Muscle of leg (tissue), 16 donors: ENCODE measurements at places on chromosomes 6 and 20. TPM values are rescaled to one million over a fixed set of nuclear protein-coding genes. Genes with fewer than 3 reads are reported as not detected.

Gene HINT3
- polyA plus RNA-seq: 26.9 TPM

Gene MYBL2
- 22.4 TPM for polyA plus RNA-seq

Gene HLA-DQB1
- polyA plus RNA-seq: 4.8 TPM

Gene MYCT1
- polyA plus RNA-seq: 18.9 TPM

Gene SENP6
- 65.1 TPM for polyA plus RNA-seq

Gene PPP2R5D
- polyA plus RNA-seq: 54.8 TPM

- DNase-seq: peak; percentile 12
These were observed 59.3 kb downstream of the KIF6 start for GRCh38 chr6:39665861-39666260.

- no peak for DNase-seq
These were observed 35.7 kb upstream of the VEGFA start for GRCh38 chr6:43734294-43734665.

DNA sequence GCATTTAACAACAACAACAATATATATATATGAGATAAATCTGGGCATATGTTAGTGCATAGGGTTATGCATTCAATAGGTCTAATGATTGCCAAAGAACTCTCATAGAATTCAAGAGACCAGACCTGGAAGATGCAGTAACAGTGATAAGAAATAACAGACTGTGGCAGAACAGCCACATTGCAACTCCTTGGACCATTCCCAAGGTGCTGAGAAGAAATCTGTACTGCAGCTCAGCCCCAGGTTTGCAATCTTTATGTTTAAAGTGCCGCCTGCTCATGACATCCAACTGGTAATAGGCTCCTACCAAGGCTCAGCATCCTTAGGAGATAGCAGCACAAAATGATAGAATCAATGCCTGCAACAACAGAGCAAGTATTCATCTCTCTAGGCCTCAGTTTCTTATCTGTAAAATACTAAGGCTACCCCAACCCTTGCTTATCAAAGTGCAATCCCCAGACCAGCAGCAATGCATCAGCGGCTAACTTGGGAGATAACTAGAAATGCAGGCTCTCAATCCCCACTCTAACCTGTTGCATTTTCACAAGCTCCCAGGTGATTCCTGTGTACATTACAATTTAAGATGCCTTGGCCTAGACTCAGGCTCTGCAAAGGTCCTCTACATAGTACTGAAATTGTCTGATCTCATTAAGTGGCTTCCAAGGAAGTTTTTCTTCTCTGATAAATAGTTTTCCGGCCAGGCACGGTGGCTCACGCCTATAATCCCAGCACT lies 30.6 kb upstream of the PIM1 start:
- DNase-seq: no peak

DNA sequence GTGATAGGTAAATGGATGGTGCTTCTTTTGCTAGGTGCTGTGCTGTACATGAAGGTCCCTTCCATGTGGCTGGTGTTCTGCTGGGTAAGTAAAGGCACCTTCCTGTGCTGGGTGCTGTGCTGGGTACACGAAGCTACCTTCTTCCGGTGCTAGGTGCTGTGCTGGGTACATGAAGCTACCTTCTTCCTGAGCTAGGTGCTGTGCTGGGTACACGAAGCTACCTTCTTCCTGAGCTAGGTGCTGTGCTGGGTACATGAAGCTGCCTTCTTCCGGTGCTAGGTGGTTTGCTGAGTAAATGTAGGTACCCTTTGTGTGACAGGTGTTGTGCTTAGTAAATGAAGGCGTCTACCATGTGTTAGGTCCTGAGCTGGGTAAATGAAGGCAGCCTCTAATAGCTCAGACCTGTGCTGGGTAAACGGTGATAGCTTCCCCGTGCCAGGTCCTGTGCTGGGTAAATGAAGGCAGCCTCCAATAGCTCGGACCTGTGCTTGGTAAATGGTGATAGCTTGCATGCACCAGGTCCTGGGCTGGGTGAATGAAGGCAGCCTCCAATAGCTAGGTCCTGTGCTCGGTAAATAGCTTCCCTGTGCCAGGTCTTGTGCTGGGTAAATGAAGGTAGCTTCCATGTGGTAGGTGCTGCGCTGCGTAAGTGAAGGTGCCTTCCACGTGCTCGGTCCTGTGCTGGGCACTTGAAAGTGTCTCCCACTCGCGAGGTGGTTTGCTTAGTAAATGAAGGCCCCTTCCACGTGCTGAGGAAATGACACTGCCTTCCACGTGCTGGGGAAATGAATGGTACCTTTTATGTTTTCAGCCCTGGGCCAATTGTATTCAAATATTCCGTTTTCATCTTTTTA lies 115.5 kb downstream of the ERMARD start:
- DNase-seq: no peak

GRCh38 chr6:162385980-162386379 lies 341.6 kb downstream of the PRKN start:
- peak; percentile 83 for DNase-seq

GRCh38 chr20:46128310-46129151 lies 10.4 kb downstream of the CD40 start:
- DNase-seq: peak; percentile 30

- no peak for DNase-seq
These were observed 4.3 kb downstream of the AK9 start for GRCh38 chr6:109686566-109687265.

- DNase-seq: peak; percentile 32
These were observed 5.7 kb downstream of the MAFB start for GRCh38 chr20:40683221-40683893.

GRCh38 chr20:57429580-57430200 lies 38.5 kb downstream of the RBM38 start:
- DNase-seq: no peak

DNA sequence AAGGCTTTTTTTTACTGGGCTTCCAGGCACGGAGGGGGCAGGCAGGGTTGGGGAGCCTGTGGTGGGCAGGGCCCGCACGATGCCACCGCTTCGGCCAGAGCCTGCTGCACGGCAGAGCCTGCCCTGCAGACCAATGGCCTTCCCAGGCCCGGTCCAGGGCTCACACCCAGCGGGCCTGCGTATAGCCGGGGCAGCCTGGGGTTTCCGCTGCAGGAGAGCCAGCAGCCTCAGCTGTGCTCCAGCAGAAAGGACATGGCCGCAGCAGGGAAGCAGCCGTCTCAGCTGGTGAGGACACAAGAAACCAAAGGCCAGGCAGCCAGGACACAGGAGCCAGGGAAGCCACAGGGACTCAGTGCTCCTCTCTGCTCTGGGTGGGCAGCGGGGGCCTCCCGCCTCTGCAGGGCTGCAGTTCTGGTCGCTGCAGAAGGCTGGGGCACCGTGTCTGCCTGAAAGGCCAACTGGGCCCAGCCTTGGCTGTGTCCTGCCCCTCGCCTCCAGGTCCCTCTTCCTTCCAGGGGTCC lies 90.6 kb downstream of the TTLL2 start:
- no peak for DNase-seq

DNA sequence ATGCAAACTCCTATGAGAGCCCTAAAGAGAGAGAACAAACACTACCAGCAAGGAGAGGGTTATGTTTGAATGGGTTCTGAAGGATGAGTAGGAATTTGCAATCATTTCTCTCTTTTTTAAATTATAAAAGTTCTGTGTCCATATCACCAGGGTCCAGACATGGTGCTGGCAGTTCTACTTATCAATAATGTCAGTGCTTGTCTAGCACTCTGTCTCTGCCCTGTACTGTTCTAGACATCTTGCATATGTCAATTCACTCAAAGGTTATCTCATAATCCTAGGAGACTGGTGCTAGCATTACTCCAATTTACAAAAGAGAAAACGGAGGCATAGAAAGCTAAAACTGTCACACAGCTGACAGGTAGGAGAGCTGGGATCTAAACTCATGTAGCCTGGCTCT lies 101.3 kb downstream of the VEGFA start:
- no peak for DNase-seq

- no peak for DNase-seq
These were observed 34.9 kb upstream of the MAN1A1 start for GRCh38 chr6:119384444-119384843.

DNA sequence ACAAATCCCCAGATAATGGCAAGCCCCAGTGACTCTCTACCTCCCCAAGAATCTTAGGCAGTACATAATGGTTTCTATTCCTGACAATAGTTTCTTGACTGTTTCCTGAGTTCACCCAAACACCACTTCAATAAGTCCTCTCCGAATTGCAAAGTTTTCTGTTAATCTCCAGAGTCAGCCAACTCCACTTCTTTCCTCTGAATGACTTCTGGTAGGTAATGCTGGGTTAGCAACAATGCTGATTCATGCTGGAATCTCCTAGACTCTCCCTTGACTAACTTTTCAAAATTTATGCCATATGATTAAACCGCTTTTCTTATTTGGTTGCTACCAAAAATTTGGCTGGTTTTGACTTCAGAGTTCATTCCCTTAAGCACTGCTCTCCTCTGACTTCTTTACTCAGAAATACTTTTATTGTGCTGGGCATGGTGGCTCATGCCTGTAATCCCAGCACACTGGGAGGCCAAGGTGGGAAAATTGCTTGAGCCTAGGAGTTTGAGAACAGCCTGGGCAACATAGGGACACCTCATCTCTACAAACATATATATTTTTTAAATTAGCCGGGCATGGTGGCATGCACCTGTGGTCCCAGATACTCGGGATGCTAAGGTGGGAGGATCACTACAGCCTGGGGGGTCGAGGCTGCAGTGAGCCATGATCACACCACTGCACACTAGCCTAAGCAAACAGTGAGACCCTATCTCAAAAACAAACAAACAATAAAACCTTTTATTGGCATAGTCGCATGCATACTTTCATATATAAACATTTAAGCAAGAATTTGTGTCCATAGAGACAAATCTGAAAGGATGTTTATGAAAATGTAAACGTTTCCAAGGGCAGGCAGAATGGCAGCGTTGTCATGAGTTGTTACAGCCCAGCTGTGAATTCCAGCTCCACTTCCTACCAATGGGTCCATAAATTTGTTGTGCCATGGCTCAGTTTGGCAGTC lies 249.3 kb upstream of the PLN start:
- DNase-seq: no peak

DNA sequence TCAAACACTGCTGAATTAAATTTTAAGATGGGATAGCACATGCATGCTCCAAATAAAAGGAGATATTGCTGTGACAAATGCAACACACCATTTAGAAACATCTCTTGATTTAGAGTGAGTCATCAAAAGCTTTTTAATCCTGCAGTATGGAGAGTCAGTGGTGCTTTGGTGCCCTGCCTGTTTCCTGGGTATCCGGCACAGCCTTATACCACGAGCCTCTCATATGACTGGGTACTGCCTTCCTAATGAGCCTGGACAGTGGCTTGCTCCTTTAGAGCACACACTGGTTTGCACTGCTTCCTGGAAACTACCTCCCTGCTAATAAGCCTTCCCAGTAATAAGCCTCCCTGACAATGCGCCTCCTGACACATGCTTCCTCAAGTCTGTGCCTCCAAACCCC lies 65.3 kb upstream of the KCNK16 start:
- DNase-seq: peak; percentile 8

DNA sequence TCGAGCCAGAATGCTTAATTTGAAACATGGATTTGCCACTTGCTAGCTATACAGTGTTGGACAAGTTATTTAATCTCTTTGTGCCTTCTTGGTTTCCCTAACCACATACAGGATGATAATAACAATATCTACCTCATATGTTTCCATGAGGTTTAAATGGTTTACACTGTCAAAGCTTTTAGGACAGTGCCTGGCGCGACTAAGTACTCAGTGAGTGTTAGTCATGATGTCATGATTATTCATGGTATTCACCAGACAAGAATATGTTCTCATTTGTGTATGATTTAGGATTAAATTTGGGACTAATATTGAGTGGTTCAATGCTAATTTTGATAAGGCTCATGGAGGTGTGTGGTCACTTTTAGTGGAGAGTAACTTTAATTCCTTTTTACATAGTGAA lies 167.4 kb downstream of the EYA4 start:
- DNase-seq: no peak

DNA sequence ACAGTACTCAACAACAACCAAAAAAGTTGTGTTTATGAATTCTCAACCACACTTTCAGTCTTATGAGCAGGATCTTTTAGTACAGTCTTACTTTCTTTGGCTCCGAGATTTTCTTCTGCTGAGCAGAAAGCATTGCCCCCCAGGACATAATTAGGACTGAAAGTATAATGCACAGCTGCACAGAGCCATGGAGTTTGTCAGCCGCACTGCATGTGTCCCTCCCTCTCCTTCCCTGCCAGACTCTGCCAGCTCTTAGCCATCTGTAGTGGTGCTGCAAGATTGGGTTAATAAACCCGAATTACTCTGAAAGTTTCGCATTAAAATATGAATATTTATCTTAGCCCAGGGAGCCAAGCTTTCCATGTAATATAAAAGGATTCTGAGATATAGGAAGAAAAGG lies 179.6 kb upstream of the PTCHD4 start:
- no peak for DNase-seq
